ENCODE measurements at places on chromosomes 2 and 18.

DNA sequence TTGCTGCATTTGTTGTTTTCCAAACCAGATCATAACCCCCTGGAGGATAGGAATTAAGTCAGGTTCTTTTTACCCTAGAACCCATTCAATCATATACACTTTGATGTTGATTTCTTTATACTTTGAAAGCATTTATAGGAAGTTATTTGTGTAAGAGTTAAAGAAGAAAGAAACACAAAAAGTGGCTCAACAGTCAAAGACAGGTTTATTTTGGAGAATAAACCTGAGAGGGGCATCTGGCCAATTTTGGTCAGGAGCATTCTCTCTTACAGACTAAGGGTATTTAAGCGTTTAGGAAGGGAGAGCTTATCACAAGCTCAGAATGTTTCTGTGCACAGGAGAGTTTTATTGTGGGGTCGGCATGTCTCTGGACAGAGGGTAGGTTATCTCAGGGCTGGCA is 398.0 kb downstream of the SPAG16 start:
- DNase-seq: no peak

- DNase-seq: no peak
Observed at GRCh38 chr2:54233832-54234649, 22.0 kb downstream of the TSPYL6 start.

- DNase-seq: peak; percentile 73
Observed at GRCh38 chr2:69238449-69239031, 148.5 kb downstream of the GFPT1 start.

- DNase-seq: no peak
Observed at GRCh38 chr18:49734836-49735235, 78.5 kb downstream of the ACAA2 start.

GRCh38 chr2:13558368-13558767 is 841.6 kb downstream of the TRIB2 start:
- no peak for DNase-seq

GRCh38 chr2:146412625-146413024 is 1432.2 kb upstream of the ACVR2A start:
- DNase-seq: no peak
